ENCODE measurements at places on chromosomes 13 and 19. TPM values are rescaled to one million over a fixed set of nuclear protein-coding genes. Genes with fewer than 3 reads are reported as not detected.

DNA sequence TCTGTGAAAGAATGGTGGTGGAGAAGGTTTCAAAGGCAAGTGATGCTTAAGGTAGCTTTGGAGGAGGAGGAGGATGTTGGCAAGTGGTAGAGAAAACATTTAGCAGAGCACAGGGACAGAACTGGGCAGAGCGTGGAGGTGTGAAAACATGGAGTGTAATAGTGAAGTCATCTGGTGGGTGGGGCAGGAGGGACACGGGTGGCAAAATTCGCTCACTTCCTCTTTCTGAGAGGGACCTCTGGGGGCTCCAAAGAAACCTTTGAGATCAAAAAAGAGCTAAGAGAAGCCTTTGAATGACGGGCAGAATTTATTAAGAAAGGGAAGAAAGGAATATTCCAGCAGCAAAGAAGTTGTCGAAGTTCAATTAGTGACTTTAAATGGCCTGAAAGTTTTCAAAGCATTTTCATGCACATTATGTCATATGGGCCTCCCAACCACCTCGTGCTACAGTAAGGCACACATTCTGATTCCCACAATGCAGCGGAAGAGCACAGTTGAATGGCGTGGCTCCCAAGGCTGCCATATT, 82.8 kb downstream of the STARD13 start:
- DNase-seq = no peak

GRCh38 chr19:51816711-51817110, 21.8 kb downstream of the FPR3 start:
- DNase-seq = no peak

- no peak for DNase-seq
Observed at GRCh38 chr13:100280681-100281080, 191.8 kb downstream of the PCCA start.

DNA sequence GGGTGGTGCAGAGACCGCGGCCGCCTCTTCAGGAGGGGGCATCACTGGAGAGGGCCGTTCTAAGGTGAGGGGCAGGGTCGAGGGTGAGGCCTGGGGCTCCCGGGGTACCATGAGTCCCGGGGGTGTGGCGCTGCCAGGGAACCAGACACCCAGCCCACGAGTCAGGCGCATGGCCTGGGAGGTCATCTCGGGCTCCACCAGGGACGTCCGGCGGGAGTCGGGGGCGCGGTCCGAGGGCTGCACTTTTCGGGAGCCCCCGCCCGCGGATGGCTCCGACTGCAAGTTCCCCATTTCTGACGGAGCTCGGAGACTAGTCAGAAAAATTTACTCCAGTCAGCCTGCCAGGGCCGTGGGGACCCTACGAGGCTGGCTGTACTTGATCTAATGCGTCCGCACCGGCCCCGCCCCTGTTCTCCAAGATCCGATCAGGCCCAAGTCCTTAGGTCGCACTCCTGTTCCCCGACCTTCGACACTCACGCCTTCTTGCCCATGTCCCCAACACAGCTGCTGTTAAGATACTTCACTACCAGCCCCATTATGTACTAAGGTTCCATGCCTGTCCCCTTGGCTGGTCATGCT, 774 bp downstream of the GGN start:
- peak; percentile 15 for DNase-seq

DNA sequence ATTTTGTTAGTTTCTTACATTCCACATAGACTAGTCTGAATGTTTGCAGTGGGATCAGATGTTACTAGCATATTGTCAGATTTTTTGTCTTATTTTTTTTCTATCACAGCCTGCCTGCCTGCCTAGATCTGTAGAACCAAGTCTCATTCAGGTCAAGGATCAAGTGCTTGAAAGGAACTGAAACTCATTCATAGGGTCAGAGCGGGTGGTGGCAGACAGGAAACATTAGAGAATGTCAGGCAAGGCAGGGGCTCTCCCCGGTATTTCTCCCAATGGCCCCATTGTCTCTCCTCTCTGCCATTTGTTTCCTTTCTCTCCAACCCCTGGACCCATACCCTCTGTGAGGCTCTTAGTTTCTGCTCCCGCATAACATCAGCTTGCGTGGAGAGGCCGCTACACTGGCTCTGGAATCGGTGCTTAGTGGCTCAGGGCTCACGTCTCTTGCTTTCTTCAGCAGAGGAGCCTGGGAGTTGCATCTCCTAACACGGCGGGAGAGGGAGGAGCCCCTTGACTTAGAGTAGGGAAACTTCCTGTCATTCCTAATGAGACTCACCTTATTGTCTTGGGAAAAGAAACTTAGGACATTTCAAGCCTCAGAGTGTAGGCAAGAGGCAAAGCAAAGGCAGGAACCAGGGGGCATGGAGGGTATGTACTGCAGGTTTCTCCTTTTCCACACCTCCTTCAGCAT, 35.6 kb upstream of the SPATA13 start:
- no peak for DNase-seq

GRCh38 chr19:29886586-29886985, 55.5 kb upstream of the URI1 start:
- DNase-seq = no peak

Gene CEACAM21
- total RNA-seq = 0.60 TPM

Gene OLFM4
- 0.90 TPM for total RNA-seq

GRCh38 chr13:30510091-30510490, 44.4 kb upstream of the HMGB1 start:
- DNase-seq = no peak

Gene MYO1F
- total RNA-seq = 20.3 TPM

DNA sequence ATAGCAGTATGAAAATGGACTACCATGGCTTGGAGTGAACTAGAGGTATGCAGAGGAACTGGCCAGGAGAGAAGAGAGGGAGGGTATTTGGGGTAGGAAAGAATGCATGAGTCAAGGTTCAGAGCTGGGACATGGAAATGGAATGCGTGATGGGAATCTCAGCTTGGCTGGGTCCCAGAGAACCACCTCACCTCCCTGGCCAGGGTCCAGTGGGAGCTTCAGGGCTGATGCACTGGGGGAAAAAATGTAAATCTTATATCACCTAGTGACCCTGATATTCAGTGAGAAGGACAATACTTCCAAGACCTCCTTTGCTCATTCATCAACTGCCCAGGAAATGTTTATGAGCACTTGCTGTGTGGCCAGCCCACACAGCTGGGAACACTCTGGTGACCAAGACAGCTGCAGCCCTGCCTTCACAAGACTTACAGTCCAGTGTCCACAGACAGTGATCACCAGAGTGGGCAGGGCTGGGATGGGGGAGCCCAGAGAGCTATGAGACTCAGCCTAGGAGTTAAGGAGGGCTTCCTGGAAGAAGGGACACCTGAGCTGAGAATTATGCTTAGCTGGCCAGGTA, 12.8 kb downstream of the IGSF23 start:
- no peak for DNase-seq

Gene UBE2L5
- total RNA-seq = not detected

DNA sequence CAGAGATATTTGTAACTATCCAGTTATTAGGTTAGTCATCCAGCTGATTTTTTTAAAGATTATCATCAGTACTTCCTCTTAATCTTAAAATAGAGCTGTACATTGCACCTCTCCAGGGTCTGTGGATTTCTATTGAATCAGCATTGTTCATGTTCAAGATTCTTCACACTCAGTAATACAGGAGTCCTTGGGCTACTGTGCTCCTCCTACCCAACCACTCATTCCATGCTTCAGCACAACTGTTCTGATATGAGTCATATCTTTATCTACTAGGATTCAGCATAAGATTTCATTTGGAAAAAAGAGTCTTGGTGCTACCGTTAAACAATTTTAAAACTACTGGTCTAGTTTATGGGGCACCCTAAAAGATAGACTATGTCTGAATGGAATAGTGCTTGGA, 357.8 kb downstream of the DCT start:
- DNase-seq = no peak

- DNase-seq = no peak
Observed at GRCh38 chr19:5621945-5622464, 571 bp downstream of the SAFB2 start.

GRCh38 chr13:99322297-99323103, 15.3 kb upstream of the GPR183 start:
- DNase-seq = no peak

DNA sequence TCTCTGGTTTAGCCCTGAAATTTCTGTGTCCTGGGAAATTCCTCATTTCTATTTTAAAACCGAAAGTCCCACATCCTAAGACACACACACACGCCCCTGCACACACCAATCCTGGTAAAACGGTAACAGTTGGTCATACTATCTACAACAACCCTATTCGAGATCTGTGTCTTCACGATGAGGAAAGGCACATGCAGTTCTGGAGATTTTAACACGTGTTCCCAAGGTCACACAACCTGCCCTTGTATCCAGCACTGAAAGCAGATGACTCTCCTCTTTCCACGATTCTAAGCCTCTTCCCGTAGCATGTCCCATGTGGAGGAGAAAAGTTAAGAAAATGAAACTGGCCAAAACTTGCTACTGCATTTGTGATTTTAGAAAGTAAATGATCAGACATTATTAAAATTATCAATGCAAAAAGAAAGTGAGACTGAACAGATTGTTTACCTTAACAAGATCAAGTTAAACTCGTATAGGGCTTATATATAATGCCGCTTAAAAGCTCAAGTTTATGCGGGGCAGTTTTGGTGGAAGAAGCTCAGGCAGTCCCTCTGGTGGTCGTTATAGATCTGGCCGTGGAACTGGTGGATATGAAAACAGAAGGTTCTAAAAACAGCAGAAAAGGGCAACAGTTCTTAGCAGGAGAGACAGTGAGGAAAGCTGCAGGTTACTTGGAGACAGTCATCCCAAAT, 32.7 kb downstream of the VSTM1 start:
- DNase-seq = no peak

DNA sequence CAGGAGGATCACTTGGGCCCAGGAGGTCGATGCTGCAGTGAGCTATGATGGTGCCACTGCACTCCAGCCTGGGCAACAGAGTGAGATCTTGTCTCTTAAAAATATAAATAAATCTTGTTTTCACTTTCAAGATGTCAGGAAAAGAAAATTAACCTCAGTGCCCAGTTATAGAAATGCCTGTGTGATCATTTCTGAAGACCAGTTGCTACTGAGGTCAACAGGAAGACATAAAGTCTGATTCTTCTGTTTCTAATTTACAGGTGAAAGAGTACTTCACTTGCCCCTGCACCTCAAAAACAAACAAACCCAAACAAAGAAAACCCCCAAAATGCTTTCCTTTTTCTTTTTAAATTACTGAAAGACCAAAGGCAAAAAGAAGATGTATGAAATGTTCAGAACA, 174.3 kb upstream of the NBEA start:
- DNase-seq = no peak

GRCh38 chr13:79973533-79973963, 367.4 kb downstream of the SPRY2 start:
- DNase-seq = no peak

- no peak for DNase-seq
Observed at GRCh38 chr13:61664801-61665705, 249.4 kb upstream of the PCDH20 start.

GRCh38 chr13:49812812-49813211, 20.3 kb upstream of the KPNA3 start:
- no peak for DNase-seq

DNA sequence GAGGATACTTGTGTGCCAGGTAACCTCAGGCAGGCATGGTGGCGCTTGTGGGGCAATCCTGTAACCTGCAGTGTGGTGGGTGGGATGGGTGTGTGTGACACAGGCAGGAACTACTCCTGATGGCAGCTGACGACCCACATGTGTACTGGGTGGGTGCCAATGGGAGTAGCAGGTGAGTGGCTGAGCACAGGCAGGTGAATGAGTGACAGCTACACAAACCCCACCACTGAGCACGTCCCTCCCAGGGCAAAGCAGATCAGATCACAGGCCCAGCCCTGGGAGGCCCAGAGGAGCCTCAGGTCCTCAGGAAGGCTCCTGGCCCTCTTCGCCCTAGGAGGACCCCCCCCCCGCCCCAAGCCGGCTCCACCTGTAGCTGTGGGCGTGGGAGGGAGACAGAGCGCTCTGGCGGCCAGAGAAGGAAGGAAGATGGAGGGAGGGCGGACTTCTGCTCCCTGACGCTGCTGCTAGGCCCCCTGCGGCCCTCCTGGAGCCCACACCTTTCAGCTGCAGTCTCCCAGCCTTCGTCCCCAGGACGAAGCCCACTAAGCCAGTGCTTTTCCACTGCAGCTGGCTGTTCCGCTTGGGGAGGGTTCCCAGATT, 1.3 kb upstream of the ZNF181 start:
- DNase-seq = no peak

DNA sequence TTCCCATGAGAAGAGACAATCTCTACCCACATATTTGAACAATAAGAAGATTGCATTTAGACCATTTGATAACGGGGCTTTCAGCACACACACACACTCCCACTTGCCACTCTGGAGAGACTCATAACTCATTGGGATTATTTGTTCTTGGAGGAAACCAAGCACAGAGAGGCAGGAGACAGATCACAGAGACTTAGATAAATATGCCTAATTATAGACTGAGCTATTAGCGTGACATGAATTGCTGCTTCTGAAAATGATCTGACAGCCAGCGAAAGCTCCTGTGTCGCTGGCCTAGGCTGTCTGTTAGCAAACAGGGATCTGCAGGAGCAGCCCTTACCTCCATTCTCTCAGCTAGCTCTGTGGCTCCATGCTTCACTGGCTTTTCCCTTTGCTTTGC, 111.4 kb downstream of the CCNA1 start:
- no peak for DNase-seq

GRCh38 chr19:3024509-3024869, 4.6 kb downstream of the TLE2 start:
- DNase-seq = no peak

- no peak for DNase-seq
Observed at GRCh38 chr19:604355-604754, 14.7 kb downstream of the HCN2 start.

DNA sequence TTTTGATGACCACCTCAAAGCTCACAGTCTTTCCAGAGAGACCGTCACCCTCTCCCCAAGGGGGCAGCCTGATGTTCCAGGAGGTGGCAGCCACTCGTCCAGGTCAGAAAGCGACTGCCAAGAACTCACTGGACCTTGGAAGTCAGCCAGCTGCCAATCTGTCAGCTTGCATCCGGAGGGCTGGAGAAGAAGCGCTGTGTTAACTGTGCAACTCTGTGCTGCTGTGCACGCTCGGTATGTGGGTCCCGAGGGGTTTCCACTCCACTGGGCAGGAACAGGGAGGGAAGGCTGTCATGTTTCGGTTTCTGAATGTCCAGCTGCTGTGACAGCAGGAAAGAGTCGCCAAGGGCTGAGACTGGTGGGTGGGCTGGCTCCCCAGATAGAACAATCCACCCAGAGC, 89.2 kb downstream of the CACNA1A start:
- DNase-seq = no peak

- no peak for DNase-seq
Observed at GRCh38 chr13:73816702-73817101, 317.5 kb downstream of the KLF12 start.
